ENCODE measurements at places on chromosomes 5 and 9.

- DNase-seq: no peak
Observed at GRCh38 chr5:97644206-97644605, 461.2 kb upstream of the RIOK2 start.

DNA sequence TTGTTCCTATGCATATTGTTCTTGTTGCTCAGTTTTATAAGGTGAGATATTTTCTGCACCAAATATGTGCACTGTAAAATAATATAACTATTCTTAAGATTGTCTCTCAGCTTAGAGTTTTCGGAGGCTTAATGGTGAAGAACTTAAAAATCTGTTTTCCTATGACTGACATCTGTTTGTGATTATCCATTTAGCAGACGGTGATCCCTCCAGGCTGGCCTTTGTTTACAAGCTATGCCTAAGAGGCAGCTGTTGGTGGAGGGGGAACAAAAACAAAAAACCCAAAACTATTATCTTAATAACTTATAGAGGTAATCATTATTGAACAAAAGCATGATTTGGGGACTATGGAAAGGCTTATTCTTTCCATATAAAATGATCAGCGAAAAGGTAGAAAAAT is 658 bp downstream of the PDCD1LG2 start:
- DNase-seq: no peak

DNA sequence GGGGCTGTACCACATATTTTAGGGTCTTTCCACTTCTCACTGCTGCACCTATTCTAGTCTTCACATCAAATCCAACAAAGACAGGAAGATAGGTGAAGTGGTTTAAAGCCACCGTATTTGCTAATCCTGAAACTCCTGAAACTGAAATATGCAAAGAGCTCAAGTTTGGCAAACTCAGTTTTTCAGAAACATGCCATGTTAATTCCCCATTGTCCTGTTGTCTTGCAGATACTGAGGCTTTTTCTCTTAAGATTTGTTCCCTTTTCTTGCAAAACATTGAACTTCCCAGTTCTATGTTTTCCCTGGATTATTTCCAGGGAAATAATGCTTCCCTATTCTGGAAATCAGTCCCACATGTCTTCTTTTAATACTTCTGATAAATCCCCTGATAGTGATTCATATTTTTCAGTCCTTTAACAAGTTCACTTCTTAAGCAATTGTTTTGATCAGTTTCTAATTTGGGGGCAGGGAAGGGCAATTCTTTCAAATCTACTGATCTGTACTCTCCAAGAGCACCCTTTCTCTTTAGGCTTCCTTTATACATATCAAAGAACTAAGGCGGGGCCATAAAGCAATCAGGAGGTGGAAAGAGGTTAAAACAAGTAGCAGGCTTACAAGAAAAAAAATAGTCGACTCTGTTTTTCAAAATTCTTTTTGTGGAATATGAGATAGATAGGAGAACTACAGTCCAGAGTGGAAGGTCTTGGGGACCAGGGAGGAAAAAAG is 648.5 kb downstream of the BNC2 start:
- no peak for DNase-seq

GRCh38 chr5:132387640-132388117 is 18.2 kb downstream of the SLC22A5 start:
- peak; percentile 74 for DNase-seq

DNA sequence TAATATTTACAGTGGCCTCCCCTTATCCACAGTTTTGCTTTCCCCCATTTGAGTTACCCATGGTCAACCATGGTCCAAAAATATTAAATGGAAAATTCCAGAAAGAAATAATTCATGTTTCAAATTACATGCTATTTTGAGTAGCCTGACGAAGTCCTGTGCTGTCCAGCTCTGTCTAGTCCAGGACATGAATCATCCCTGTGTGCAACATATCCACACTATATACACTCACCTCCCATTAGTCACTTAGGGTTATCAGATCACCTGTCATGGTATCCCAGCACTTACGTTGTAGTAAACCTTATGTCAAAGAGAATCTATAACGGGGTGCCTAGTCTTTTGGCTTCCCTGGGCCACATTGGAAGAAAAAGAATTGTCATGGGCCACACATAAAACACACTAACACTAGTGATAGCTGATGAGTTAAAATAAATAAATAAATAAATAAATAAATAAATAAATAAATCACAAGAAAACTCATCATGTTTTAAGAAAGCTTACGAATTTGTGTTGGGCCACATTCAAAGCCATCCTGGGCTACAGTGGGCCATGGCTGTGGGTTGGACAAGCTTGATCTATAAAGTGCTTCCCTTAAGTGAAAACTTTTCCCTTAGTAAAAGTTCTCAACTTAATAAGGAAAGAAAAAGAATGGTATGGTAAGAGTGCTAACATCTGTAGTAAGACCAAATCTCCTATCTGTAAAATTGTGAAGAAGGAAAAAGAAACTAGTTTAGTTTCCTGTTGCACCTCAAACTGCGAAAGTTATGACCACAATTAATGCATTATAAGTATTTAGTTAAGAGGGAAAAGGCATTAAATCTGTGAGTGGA is 15.9 kb upstream of the OMD start:
- peak; percentile 38 for DNase-seq
